Fibroblast of upper back skin (primary cell): ENCODE measurements at places on chromosomes 1 and 21.
A peak's percentile ranks its signal among the peaks of the same experiment; 100 is the strongest.

- DNase-seq: no peak
Measured at GRCh38 chr1:51776408-51776807, 102.1 kb downstream of the NRDC start.

- no peak for DNase-seq
Measured at GRCh38 chr1:217363319-217363718, 267.6 kb downstream of the GPATCH2 start.

DNA sequence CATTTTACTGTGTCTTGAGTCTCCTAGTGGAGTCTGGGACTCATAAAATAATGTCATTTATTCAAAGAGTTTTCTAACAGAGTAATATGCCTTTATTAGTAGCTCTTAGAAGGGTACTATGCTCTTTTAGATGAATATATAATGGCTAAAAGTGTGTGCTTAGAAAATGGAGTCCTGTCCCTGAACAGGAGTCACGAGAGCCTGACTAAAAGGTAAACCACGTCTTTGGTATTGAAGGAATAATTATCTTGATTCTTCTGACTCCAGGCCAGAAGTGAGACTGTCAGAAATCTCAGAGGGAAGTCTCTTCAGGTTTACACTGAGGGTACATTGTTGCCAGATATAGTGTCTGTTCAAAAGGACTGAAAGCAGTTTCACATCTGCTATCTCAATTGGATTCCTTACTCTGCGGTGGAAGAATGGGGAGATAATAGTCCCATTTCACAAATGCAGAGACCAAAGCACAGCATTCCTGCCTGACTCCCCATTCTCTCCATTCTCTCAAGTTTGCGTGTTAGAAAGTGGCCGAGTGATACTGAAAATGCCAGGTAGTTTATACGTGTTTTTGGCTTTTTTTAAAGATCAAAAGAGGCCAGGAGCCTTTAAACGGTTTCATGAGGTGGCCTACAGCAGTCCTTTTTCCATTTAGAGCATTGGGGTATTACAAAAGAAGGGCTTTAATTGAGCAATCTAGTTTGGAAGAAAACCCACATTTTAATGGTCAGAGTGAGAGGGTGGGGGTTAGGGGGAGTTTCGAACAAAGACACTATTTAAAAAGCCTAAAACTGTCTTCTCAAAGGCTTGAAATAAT, 176.6 kb downstream of the VPS13D start:
- peak; percentile 67 for DNase-seq

GRCh38 chr1:214187121-214187900, 93.6 kb upstream of the SMYD2 start:
- DNase-seq: no peak

- peak; percentile 53 for DNase-seq
Measured at GRCh38 chr1:171965777-171966176, 124.5 kb downstream of the DNM3 start.

- DNase-seq: no peak
Measured at GRCh38 chr1:23909412-23909811, 3.8 kb downstream of the CNR2 start.

DNA sequence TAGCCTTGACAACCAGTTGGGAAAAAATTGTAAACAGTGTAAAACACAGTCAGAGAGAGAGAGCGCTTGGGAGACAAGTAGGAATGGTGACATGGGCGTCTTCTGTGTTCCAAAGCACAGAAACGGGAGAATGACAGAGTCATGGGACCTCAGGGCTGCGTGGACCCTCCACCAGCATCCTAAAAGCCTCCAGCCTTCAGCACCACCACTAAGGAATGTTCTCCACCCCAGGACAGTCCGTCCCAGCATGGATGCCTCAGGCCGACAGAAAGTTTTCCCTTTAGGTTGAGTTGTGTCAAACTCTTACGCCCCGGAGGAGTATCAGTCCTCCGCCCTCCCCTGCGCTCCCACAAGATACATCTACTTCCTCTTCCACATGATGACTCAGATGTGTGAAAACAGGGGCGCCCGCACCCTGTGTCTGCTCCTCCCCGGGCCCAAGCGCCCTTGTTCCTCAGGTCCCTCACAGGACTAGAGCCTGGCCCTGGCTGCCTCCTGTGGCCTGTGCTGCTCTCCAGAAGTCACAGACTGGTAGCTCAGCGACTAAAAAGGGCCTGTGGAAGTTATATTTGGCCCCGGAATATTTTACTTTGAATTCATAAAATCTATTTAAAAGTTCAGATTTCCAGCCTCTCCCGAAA, 63.9 kb upstream of the EFHD2 start:
- DNase-seq: no peak
